HEK293T (cell line): ENCODE measurements at places on chromosomes 11 and 22.

DNA sequence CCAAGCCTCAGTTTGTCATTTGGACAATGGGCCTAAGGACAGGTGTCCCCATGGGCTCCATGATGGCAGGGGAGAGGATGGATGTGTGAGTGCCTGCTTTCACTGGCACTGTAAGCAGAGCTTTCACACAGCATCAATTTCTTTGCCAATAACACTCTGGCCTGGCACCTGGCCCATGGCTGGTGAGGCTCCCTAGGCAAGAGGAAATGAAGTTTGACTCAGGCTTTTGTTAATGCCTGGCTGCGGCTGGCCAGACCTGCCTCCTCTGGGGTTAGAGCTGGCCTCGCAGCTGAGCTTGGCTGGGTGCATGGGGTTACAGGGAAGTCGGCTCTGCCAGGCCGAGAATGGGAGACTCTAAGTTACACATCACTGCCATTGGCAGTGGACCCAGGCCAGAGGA lies 30.0 kb upstream of the SEZ6L start:
- DNase-seq = no peak

DNA sequence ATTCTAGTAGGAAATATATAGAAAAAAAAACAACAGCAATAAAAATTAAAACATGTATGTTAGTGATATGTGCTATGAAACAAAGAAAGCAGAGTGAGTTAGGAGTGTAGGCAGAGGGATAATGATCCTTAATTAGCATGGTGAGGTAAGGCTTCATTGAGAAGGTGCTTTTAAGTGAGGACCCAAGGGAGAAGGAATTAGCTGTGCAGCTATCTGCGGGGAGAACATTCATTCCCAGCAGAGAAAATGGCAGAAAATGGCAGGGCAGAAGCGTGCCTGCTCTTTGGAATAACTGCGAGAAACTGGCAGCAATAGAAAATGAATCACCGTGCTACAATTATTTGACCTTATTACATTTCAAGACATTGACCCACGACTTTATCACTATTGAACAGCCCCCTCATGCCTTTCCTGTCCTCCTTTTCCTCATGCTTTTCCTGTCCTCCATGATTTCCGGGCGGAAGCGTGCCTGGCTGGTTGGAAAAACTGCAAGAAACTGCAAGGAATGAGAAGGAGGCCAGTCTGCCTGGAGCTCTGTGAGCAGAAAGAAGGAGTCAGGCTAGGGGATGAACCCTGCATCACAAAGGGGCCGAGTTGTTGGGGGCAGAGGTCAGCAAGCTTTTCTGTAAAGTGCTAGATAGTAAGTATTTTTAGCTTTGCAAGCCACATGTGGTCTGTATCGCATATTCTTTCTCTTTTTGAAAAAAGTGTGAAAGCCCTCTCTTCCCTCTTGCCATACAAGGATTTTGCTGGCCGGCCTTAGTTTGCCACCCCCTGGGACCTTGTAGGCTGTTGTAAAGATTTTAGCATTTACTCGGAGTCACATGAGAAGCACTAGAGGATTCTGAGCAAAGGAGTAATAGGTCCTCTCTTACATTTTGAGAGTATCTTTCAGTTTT lies 37.1 kb upstream of the SWAP70 start:
- DNase-seq = no peak

- DNase-seq = no peak
These were observed 429.5 kb downstream of the BUD13 start for GRCh38 chr11:116343270-116343669.

DNA sequence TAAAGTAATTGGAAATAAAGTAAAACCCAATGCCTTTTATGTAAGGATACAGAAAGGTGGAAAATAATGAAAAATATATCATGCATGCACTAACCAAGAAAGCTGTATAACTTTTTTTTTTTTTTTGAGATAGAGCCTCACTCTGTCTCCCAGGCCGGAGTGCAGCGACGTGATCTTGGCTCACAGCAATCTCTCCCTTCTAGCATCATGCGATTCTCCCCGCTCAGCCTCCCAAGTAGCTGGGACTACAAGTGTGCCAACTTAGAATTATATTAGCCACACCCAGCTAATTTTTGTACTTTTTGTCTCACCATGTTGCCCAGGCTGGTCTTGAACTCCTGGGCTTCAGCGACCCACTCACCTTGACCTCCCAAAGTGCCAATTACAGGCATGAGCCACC lies 4.5 kb downstream of the GGT5 start:
- DNase-seq = no peak

GRCh38 chr11:20177136-20177535 lies 16.9 kb upstream of the DBX1 start:
- DNase-seq = no peak
